ENCODE measurements at places on chromosomes 6 and 20. TPM values are rescaled to one million over a fixed set of nuclear protein-coding genes. Genes with fewer than 3 reads are reported as not detected.
A peak's percentile ranks its signal among the peaks of the same experiment; 100 is the strongest.

- DNase-seq: no peak
Measured at GRCh38 chr6:136920216-136920615, 1.9 kb upstream of the SLC35D3 start.

The OPN5 gene
- total RNA-seq: not detected

The CLPSL1 gene
- not detected for total RNA-seq

GRCh38 chr20:753136-753535, 15.2 kb downstream of the SLC52A3 start:
- DNase-seq: no peak

The BANF2 gene
- not detected for total RNA-seq

DNA sequence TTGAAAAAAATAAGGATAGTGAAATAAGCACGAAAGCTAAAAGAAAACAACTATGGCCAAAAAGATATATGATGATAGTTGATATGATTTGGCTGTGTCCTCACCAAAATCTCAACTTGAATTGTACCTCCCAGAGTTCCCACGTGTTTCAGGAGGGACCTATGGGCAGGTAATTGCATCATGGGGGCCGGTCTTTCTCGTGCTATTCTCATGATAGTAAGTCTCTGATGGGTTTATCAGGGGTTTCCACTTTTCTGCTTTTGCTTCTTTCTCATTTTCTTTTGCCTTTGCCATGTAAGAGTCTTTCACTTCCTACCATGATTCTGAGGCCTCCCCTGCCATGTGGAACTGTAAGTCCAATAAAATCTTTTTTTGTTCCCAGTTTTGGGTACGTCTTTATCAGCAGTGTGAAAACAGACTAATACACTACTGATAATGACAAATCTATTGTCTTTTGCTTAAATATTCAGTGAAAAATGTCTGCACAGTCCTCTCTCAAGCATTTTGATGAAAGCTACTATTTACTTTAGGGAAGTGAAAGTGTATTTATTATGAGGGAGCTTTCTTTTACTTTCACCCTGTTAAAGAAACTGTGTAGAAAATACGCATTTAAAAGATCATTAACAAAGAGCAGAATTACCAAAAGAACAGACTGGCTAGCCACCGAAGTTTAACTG, 389.1 kb downstream of the HTR1B start:
- no peak for DNase-seq

GRCh38 chr6:143098054-143098671, 37.5 kb downstream of the AIG1 start:
- no peak for DNase-seq

The RAET1L gene
- total RNA-seq: not detected

DNA sequence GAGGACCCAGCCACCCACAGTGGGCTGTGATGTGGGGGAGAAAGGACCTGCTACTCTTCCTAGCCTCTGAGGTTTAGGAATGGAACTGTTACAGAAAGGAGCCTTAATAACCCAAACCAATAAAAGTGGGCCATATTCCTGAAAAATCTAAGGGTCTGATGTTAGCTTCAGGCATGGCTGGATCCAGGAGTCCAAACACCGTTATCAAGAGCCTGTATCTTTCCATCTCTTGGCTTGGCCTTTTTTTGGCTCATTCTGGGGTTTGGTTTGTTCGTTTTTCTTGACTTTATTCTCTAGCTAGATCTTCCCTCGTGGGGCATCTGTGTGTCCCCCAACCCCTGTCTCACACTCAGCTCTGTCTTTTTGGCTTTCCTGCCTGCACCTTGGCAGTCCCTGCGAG, 38.7 kb downstream of the CDH4 start:
- DNase-seq: no peak

The BFSP1 gene
- 0.10 TPM for total RNA-seq

The CST2 gene
- not detected for total RNA-seq

The HMGN3 gene
- total RNA-seq: 32.4 TPM

DNA sequence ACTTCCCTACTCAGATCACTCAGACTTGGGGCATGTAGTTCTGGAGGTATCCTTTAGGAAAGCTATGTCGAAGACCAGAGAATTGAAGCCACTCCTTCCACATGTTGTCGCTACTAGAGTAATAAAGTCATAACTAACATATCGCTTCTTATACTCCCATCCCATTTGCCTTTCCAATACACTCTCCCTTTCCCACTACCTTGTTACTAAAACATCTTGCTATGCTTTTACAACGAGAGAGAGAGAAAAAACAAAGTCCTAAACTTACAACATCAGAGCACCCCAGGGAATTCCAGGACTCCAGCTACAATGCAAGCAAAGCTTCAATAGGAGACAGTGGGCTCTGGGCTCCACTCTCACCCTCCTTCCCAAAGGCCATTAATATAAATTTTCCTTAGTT, 5.1 kb upstream of the LAMP5 start:
- no peak for DNase-seq

DNA sequence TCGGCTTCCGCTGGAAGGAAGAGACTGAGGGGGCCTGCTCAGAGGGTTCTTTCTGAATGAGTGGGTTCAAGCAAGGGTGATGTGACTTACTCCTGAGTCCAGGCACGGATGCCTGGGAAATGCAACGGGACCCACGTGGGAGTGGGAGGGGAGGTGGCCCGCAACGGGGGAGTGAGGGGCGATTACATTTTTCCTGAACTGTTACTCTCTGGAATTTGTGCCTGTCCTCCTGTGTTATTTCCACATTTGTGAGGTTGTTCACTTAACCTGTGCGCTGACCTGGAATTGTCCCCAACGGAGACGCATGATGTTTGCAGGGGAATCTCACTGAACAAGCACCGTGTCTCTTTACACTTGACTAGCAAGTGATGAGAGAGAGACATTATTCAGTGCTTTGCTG, 209.4 kb downstream of the CDH4 start:
- no peak for DNase-seq

The BPIFB6 gene
- total RNA-seq: not detected

- DNase-seq: no peak
Measured at GRCh38 chr6:158257425-158257759, 54.9 kb upstream of the TULP4 start.

DNA sequence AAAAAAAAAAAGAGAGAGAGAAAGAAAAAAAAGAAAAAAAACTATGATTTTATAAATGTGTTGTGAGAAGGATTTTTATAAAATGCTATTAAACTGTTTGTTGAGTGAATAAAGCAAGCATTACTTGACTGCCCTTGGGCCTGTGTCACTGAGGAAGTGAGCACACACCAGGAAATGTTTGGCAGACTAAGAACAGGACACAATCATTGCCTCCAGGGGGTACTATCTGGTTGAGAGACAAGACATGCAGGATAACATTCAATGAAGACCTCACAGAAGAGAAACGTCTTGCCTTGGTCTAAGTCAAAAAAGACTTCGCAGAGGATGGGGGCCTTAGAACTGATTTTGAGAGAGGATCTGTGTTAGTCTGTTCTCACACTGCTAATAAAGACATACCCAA, 40.6 kb downstream of the MTFR2 start:
- DNase-seq: no peak

- no peak for DNase-seq
Measured at GRCh38 chr20:37333848-37334318, 12.1 kb upstream of the SRC start.

The SNTA1 gene
- total RNA-seq: 12.1 TPM

The BCAS4 gene
- total RNA-seq: 0.83 TPM

The TM9SF4 gene
- total RNA-seq: 25.3 TPM

DNA sequence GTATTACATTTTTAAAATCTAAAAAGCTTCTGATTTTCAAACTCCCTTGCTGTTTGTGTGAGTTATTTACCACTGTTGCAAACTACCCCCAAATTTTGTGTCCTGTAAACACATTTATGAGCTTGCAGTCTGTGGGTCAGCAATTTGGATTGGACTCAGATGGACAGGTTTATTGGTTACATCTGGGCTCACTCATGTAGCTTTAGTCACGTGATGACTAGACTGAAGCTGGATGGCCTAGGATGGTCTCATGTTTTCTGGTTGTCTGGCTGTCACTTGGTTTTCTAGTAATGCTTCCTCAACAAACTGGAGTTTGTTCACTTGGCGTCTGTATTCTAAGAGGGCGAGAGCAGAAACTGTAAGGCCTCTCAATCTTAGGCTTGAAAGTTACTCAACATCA, 12.2 kb upstream of the C6orf58 start:
- DNase-seq: no peak

The SLC25A27 gene
- total RNA-seq: 15.1 TPM

- peak; percentile 58 for DNase-seq
Measured at GRCh38 chr6:13194852-13195251, 133.5 kb downstream of the TBC1D7 start.
